Activated CD4-positive, alpha-beta memory T cell treated with anti-CD3 and anti-CD28 coated beads, Interleukin-2, amount 10 ng/mL, durations not matched to agents 7 days and 5 days (primary cell): ENCODE measurements at places on chromosomes 2 and 18. TPM values are rescaled to one million over a fixed set of nuclear protein-coding genes. Genes with fewer than 3 reads are reported as not detected.

Gene IL36G
- total RNA-seq = not detected

Gene DTNA
- not detected for total RNA-seq

Gene PELI1
- 44.9 TPM for total RNA-seq

Gene IHH
- not detected for total RNA-seq

Gene MAP2
- total RNA-seq = not detected

Gene G6PC2
- total RNA-seq = not detected

Gene PROKR1
- total RNA-seq = not detected

Gene NOSTRIN
- not detected for total RNA-seq

Gene DSG3
- not detected for total RNA-seq

Gene DLX2
- not detected for total RNA-seq

Gene HNMT
- not detected for total RNA-seq

Gene CHRNG
- total RNA-seq = not detected

Gene CCDC141
- total RNA-seq = 2.6 TPM

Gene RIT2
- not detected for total RNA-seq

Gene WDR35
- 4.5 TPM for total RNA-seq

Gene TEX261
- total RNA-seq = 34.8 TPM

Gene HOXD12
- not detected for total RNA-seq

Gene PRKCE
- 20.6 TPM for total RNA-seq

Gene PCGF1
- 23.0 TPM for total RNA-seq

Gene RSAD2
- 119 TPM for total RNA-seq
